Mammary epithelial cell (primary cell): ENCODE measurements at places on chromosomes 7 and 10.
A peak's percentile ranks its signal among the peaks of the same experiment; 100 is the strongest.

- DNase-seq: no peak
These were observed 173.9 kb downstream of the WNT2 start for GRCh38 chr7:117148971-117149370.

- no peak for DNase-seq
These were observed 96.1 kb upstream of the MKLN1 start for GRCh38 chr7:131231381-131232220.

DNA sequence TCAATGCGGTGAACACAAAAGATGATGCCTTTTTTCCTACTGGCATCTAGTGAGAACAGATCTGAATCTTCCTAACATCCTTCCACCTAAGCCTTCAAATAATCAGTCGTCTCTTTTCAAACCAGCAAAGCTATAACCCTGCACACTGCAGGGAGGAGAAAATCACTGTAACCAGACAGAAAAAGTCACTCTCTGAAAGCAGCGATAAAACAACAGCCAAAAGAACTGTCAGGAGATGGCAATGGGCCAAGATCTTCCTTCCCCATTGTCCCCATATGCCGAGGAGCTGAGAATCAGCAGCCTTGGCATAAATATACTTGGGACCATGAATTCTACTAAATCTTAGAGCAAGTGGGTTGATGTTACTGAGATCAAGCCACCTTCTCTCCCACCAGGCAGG is 13.1 kb downstream of the FZD9 start:
- DNase-seq: no peak

- DNase-seq: no peak
These were observed 109.2 kb upstream of the CAV2 start for GRCh38 chr7:116390363-116390762.

DNA sequence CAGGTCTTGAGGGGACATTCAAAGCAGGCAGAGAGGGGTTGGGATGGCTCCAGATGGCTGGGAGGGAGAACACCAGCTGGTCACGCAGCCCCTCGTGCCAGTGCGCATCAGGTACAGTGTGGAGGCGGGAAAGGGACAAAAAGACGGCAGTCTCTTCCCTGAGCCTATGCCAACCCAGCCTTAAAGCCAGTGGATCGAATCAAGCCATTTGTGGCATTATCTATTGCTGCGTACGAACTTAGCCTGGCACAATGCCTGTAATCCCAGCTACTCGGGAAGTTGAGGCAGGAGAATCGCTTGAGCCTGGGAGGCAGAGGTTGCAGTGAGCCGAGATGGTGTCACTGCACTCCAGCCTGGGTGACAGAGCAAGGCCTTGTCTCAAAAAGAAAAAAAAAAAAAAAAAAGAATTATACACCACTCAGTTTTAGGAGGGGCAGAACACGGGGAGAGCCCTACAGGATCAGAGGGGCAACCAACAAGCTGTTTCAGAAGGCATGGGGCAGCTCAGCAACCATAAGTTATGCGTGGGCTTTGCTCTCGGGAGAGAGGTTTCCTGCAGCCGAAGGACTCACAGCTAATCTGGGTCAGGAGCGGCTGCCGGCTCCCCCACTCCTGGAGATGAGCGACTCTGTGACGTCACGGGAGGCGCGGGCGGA is 356 bp upstream of the NDUFB2 start:
- no peak for DNase-seq

- DNase-seq: no peak
These were observed 82.4 kb upstream of the BTBD16 start for GRCh38 chr10:122188706-122189105.

GRCh38 chr7:33854178-33854577 is 51.2 kb upstream of the BMPER start:
- DNase-seq: peak; percentile 77

DNA sequence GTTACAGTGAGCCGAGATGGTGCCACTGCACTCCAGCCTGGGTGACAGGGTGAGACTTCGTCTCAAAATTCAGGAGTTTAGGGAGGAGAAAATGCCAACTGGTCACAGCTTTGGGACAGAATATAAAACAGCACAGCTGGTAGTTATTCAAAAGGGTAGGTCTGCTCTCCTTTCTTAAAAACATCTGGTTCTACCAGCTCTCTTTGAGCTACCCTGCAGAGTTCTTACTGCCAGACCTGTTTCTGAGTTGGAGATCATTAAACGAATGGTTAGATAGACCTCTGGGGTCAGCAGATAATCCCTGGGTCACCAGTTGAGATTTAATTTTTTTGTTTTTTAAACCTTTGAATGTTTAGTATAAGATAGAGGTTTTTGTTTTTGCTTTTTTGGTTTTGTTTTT is 52.6 kb downstream of the MCU start:
- DNase-seq: no peak

DNA sequence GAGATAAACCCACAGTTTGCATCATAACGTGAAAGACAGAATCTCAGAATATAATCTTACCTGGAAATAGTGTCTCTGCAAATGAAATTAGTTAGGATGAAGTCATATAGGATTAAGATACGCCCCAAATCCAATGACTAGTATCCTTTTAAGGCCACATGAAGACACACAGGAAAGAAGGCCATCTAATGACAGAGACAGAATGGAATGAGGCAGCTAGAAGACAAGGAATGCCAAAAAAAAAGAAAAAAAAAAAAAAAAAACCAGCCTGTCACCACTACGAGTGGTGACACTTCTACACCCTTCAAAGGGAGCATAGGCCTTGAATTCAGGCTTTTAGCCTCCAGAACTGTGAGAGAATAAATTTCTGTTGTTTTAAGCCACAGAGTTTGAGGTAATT is 82.9 kb downstream of the HYCC1 start:
- no peak for DNase-seq
